IPS DF 6.9 (cell line): ENCODE measurements at places on chromosomes 7 and 10.

GRCh38 chr10:119061352-119061751 is 19.3 kb downstream of the EIF3A start:
- no peak for DNase-seq

DNA sequence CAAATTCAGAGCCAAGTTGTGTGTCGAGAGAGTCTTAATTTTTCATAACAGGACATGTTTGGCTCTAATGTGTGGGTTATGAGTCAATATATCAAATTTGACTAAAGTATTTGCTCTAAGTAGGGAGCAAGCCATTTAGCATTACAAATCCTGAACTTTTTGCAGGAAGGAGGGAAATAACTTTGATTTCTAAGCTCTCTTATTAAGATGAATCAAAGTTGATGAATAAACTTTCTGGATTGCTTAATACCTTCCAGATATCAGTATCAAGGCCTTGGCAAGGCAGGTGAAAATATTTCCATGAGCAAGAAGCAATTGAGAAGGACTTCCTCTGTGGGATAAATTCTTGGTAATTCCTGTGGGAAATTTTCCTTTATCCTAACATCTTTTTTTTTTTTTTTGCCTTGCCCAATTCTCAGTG is 258.8 kb downstream of the AHR start:
- no peak for DNase-seq

DNA sequence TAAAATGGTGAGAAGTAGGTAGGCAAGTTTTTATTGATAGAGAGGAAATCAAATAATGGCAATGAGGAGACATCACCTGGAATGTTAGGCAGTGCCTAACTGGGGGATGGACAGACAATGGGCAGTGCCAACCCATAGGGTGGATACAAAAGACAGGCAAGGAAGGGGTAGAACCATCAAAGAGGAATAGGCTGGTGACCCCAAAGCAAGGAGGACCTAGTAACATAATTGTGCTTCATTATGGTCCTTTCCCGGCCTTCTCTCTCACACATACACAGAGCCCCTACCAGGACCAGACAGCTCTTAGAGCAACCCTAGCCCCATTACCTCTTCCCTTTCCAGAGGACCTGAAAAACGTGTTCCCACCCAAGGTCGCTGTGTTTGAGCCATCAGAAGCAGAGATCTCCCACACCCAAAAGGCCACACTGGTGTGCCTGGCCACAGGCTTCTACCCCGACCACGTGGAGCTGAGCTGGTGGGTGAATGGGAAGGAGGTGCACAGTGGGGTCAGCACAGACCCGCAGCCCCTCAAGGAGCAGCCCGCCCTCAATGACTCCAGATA is 30.0 kb downstream of the PRSS2 start:
- no peak for DNase-seq

GRCh38 chr10:136465-136762 is 1.2 kb downstream of the ZMYND11 start:
- no peak for DNase-seq

GRCh38 chr10:11724938-11725776 is 17.0 kb upstream of the ECHDC3 start:
- no peak for DNase-seq

GRCh38 chr10:32445036-32445435 is 904 bp upstream of the CCDC7 start:
- DNase-seq = no peak
